ENCODE measurements at places on chromosomes 7 and 10.

DNA sequence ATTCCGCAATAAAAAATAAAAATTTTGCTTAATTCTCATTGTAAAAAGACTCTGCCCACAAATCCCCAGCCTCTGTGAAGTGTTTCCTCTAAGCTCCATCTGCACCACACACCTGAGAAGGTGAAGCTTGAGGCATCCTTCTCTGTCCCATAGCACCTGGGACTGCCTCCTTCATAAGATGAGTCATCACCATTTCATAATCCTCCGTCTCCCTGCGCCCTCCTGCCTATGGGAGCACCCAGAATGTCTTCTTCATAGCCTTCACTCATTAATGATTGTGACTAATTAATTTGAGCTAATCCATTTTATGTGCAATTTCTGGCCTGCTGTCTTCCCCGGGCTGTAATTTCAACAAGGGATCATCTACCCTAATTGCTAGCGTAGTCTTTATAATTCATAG lies 90.3 kb downstream of the WDR11 start:
- DNase-seq = no peak

DNA sequence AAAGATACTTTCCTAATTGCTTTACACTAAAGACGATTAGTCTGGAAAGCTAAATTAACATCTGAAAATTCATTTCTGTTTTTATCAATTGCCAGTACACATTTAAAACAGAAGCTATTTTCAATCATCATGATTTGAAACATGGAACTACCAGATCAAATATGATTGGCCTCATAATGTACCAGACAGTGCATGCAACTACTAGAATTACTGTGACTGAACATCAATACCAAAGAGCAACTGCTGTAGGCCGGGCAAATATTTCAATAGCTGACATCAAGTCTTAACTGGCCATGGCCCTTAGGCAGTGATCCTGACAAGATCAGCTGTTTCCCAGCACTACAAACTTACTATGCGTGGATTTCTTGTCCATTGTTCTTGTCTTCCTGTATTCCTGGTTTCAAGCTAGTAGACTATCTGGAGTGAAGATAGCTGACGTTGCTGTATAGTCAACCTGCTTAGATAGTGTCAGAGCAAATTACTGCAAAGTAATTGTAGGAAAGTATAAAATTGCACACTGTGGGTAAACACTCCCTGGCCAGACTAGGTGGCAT lies 21.7 kb upstream of the WNT16 start:
- DNase-seq = no peak

DNA sequence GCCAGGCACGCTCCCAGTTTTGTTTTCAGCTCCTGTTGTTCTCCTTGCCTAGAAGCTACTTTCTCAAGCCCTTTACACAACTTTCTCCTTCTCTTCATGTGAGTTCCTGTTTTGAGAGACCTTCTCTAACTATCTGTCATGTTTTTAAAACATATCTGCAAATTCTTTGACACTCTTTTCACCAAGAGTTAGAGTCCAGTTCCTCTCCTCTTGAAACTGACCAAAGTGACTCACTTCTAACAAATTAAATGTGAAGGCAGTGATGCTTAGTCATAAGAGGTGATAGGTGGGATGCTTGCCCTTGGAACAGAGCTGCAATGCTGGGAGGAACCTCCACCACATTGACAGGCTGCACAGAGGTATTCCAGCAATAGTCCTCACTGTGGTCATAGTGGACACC lies 25.3 kb downstream of the ZSCAN25 start:
- no peak for DNase-seq

DNA sequence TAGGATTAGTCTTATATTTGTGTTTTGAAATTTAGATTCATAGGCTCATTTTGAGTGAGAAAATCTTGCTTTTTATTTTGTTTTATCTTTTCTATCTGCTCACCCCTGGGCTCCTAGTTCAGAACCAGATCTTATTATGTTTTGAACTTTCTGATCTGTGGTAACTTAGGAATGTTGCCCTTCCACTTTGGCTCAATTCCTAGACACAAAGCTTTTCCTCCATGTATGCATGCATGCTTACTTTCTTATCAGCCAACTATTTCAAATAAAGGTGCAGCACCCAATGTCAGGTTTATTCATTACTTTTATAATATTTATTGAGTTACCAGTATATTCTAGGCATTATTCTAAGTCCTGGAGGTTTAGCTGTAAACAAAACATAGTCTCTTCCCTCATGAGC lies 374.8 kb upstream of the KIAA1217 start:
- DNase-seq = no peak

DNA sequence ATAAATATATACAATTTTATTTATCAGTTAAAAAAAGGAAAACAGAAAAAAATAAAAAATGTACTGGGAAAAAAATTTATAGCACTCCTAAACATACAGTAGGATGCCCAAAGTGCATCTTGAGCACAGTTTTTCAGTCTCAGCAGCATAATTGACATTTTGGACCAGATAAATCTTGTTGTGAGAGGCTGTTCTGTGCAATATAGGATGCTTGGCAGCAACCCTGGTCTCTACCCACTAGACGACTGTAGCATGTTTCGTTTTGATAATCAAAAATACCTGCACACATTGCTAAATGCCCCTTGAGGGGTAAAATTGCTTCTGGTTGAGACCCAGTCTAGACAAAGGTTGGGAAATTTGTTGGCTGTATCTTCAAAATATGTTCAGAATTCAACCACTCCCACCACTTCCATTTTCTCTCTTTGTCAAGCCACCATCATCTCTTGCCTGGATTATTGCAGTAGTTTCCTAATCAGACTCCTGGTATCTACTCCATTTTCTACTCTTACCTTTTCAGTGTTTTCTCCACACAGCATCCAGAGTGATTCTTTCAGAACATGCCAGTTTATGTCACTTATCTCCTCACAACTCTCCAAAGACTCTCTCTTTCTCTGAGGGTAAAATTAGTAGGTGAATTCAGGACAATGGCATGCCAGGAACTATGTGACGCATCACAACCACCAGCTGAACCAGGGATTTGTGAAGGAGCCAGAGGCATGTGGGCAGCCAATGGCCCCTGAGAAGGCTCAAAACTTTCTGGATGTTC lies 91.4 kb downstream of the GPR85 start:
- DNase-seq = no peak

DNA sequence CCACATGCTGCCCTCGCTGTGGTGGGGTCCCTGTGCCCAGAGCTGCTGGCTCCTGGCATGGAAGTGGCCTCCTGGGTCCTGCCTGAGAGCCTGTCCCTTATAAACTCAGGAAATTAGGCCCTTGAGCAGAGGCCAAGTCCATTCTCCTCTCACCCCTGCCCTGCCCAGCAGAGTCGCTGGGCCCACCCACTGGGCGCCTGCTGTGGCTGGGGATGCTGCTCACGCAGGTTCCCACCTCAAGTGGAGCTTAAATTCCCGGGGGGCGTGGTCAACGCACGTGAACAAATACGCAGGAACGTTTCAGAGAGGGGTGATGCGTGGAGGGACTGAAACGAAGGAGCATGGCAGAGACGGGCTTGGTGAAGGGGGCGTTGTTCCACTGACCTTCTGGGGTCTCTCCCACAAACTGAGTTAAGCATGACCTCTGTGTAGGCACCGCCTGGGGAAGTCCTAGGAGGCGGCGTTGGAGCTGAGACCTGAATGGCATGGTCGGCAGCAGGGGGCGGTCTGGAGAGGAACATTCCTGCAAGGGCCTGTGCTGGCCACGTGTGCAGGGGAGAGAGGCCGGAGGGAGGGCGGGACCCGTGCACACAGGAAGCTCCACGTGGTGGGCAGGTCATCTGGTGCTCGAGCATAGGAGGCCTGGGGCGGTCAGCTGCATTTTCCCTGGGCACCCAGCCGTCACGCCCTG lies 27.9 kb downstream of the FAM20C start:
- DNase-seq = no peak

DNA sequence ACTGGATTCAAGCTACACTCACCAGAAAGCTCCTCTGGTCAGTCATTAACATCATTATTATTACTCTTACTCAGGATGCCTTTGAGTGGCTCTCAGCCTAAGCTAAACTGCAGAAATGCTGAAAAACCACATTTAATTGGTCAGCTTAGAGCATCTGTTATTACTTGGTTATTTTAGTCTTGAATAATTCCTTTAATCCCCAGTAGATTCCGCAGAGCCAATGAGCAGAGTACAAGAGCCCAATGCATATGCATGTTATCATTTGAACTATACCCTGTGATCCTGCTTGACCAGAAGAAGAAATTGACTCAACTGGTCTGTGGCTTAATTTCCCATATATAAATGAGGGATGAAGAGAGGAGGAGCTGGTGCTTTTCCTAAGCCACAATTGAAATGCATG lies 417.6 kb upstream of the C7orf33 start:
- no peak for DNase-seq

DNA sequence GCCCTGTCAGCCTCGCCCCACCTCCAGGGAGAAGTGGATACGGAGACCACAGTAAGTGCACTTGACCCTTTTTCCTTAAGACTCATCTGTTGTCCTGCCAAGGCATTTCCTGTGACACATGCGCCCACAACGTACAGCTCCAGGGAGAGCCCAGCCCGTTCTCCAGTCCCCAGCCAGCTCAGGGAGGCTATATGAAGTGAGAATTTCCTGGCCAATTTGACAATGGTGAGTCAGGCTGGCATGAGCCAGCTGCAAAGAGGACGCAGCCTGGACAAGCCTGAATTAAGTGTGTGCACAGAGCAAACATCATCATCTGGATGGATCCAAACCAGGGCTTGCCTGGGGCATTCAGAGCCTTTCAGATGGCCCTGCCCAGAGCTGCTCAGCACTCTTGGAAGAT lies 244.8 kb downstream of the KCNMA1 start:
- no peak for DNase-seq

All from stimulated activated CD4-positive, alpha-beta T cell treated with anti-CD3 and anti-CD28 coated beads, Interleukin-4, amount 100 ng/mL, for 24 hours (primary cell).